ENCODE measurements at places on chromosomes 4 and X.

- DNase-seq, result no peak
Measured at GRCh38 chr4:184395451-184395917, 78.9 kb downstream of the IRF2 start.

- DNase-seq, result no peak
Measured at GRCh38 chr4:119034276-119035008, 101.2 kb upstream of the MYOZ2 start.

DNA sequence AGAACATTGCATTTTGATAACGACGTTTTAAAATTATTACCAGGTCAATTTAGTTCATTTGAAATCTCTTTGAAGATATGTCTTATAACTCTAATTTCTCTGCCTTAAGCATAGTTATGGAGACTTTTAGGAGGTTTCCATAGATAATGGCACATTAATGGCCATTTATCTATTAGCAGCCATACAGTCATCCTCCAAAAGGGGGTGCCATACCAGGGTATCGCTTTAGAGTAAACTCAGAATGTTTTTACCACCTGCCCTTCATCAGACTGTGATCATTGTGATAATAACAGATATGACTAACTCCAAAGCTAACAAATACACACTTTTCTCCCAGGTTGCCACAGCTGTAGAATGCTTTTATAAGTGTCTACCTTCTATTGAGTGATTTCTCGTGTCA is 461.5 kb downstream of the FSTL5 start:
- DNase-seq, result no peak

- no peak for DNase-seq
Measured at GRCh38 chr4:176654565-176655216, 138.0 kb downstream of the VEGFC start.

GRCh38 chr4:134780244-134780643 is 578.7 kb upstream of the PABPC4L start:
- DNase-seq, result no peak

GRCh38 chr4:128916832-128917231 is 107.3 kb downstream of the JADE1 start:
- DNase-seq, result no peak

DNA sequence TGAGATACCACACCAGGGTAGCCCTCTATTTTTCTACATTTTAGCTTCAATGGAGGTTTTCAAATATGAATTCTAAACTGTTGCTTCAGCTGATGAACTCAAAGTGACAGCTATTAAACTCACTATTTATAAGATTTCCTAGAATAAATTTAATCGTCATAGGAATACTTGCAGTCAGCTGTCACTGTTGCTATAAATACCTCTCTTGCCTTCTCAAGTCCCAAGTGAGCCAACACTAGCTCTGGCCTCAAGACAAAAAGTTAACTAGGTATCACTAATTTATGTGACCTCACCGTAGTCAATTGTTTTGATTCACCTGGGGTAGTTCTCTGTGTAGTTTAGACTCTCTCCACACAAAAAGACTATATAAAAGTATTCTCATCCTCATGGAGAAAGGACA is 34.3 kb upstream of the PROM1 start:
- DNase-seq, result no peak

DNA sequence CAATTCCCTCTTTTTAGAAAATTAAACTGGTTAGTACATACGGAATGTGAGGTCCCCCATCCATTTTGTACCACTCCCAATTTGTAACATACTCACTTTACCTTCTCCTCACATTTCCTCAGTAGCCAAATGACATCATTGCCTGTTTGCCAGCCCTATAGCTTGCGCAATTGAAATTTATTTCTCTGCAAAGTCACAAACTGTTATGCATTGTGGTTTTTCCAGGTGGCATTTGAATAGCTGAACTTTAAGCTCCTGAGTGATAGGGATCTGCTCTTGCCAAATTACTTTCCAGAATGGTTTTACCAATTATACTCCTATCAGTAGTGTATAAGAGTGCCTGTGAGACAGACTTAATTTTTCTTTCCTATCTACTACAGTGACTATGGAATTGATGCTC is 7.7 kb downstream of the COL4A5 start:
- no peak for DNase-seq

DNA sequence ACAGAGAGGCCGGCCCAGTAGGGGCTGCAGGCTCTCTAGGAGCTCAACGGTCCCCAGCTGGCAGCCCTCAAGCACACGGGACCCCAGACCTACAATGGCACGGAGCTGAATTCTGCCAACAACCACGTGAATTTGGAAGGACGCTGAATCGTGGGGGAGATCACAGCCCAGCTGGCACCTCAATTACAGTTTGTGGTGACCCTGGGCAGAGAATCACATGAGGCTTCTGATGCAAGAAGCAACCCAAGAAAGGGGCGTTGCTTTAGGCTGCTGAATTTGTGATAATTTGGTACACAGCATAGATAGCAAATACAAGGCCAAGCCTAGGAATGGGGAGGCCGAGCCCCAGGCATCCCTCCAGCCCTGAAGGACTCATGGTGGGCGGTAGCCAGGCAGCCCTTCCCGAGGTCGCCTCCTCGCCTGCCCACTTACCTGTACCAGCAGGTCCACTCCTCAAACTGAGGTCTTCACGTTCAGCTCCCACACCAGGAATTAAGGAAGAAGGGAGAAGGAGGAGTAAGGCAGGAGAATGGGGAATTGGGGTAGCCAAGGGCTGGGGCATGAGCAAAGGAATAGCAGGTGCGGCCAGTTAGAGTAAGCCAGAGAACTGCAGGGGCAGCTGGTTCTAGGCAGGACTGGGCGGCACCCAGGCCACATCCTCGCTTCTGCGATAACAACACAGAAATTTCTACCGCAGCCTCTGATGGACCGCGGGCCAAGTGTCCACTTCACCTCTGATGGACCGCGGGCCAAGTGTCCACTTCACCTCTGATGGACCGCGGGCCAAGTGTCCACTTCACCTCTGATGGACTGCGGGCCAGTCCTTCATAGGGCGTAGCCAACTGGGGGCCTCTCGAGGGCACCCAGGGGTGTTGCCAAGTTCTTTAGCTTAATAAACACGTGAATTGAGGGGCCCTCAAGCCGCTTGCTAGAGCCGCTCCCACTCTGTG is 23.4 kb upstream of the HTRA3 start:
- DNase-seq, result no peak

- DNase-seq, result no peak
Measured at GRCh38 chr4:159175989-159176375, 73.1 kb downstream of the RAPGEF2 start.

DNA sequence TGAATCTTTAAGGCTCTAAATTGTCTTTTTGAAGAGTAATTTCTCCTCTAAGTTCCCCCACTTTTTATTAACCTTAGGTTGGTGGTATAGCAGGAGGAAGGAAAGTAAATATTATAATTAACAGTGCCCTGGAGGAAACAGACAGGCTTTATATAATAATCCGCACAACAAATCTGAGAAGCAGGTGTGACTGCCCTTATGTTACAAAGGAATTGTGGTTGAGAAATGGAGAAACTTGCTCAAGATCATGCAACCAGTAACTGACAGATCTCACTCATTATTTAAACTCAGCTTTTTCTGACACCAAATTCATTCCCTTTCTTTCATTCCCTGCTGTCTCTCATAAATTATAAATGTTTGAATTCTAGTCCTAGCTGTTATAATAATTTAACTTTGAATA is 282.0 kb downstream of the PPP3CA start:
- DNase-seq, result no peak

DNA sequence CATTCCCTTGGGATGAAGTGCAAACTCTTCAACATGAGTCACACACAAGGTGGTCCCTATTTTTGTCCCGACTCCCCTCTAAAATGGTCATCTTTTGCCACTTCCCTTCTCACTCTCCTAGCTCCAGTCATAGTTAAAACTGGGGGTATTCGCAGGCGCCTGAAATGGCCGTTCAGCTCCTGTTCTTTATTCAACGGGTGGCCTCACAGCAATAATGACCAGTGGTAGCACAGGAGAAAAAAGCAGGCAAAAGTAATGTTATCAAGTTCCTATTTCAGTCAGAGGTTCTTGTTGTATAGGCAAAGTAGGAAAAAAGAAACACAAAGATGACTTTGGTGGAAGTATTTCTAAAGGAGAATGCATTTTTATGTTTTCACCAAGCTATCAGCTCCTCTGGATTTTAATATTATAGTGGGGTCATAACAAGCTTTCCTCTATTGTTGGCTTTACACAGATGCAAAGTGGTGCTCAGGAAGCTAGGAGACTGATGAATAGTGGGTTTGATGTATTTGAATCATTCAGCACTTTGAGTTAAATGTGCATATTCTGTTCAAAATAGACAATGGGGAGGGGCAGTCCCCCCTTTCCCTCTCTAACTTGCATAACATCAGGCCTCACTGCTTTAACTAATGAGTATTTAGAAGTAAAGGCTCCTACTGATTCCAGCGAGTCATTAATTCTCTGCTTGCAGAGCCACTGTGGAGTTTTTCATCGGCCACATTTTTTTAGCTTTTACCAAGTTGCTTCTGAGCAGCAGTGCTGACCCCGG is 171.2 kb upstream of the NDP start:
- DNase-seq, result no peak

DNA sequence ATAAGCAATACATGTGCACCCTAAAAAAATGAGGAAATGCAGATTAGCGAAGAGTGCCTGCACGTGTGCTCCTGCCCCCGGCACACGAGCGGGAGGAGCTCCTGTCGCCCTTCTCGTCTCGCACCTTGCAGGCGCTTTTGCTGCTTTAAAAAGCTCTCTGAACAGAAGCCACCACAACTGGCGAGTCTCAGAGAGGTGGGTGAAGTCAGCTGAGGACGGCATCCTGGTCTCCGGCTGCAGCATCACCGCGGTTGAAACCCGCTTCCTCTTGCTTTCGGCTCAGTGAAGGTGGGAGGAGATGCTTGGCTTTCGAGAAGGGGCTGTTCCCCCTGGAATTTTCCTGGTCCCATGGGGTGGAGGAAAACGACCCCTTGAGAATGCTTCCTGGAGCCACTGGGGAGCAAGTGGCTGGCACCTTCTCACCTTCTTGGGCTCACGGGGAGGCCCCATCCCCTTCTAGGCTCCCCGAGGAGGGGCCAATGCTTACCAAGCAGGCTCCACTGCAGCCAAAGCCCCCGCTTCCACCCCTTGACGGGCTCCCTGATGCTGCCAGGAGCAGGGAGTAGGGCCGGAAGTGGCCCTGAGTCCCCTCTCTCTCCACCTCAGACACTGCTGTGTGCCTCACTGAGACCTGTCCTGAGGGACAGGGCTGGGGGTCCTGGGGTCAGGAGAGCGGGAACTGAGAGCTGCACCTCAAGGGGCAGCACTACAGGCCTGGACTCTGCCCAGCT is 29.2 kb upstream of the MXD4 start:
- no peak for DNase-seq

- DNase-seq, result no peak
Measured at GRCh38 chr4:84159762-84160161, 339.3 kb downstream of the NKX6-1 start.

- no peak for DNase-seq
Measured at GRCh38 chr4:128924951-128925350, 115.5 kb downstream of the JADE1 start.

DNA sequence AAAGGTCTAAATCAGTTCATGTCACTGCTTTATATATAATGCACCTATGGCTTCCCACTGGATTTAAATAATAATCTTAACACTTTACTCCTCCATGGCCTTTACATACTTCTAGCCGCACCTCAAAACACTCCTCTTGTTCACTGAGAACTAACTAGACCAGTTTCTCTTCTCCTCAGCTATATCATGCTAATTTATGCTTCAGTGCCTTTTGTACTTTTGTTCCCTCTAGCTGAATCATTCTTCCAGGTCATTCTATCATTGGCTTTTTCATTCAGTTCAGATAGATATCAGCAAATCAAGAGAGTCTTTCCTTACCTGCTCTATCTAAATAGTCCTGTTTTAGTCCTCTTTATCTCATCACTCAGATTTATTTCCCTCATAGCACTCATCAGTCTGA is 64.2 kb downstream of the TET2 start:
- no peak for DNase-seq

GRCh38 chr4:6031846-6032245 is 13.6 kb upstream of the C4orf50 start:
- no peak for DNase-seq

GRCh38 chrX:40646489-40647306 is 663 bp downstream of the CXorf38 start:
- peak; percentile 37 for DNase-seq

DNA sequence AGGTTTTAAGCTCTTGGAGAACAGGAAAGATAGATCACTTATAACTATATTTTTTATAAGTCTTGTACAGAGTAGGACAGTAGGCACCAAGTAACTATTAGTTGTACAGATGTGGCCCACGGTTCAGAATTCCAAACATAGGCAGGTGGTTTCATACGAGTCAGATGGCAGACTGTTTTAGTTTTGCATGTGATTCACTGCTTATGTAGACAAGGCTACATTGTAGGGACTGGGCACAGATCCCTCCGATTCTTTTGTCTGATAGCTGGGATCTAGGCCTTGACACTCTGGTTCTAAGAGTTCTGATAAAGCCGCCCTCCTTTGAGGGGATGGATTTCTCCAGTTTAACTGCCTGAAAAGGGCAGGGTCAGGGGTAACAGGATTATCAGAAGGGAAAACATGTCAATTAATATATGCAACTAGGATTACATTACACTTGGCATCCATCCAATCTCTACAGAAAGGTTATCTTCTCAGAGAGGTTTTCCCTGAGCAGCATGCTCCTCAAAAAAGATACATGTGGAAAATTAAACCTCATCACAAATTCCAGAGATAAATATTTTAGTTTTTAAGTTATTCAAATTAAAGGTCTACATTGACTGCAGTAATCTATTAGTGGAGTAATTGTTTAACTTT is 87.8 kb downstream of the SPRY1 start:
- DNase-seq, result no peak

- no peak for DNase-seq
Measured at GRCh38 chr4:156781852-156782251, 189.7 kb downstream of the PDGFC start.

DNA sequence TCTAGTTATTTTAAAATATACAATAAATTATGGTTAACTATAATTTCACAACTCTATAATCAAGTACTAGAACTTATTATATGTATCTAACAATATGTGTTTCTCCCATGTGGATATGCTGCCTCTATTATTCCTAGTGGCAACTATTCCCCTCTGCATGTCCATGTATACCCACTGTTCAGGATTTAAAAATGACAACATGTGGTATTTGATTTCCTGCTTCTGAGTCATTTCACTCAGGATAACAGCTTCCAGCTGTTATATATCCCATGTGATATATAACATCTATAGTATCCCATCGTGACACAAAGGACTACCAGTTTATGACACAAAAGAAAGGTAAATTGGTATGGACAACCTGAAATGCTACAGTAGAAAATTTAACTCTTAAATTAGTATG is 167.4 kb upstream of the TACR3 start:
- DNase-seq, result no peak

DNA sequence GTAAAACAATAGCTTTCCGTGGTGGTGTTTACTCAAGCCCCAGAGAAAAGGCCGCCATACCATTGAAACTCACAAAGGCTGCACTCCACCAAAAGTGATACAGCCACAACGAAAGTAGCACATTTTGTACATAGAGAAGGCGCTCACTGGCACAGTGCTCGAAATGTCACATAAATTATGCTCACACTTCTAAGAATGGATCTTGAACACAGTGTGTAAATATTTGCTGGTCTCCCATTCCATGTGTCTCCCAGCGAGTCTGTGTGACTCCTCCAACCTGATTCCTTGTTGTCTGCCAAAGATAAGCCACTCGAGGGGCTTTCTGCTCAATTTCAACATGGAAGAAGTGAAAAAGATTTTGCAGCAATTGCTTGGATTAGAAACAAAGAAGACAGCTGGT is 234.0 kb upstream of the VCX3A start:
- DNase-seq, result no peak

All from hematopoietic multipotent progenitor cell treated with erythropoietin and hydrocortisone succinate and interleukin-3 and kit ligand, for 17 days (in vitro differentiated cells).